ENCODE measurements at places on chromosomes 7 and 10. TPM values are rescaled to one million over a fixed set of nuclear protein-coding genes. Genes with fewer than 3 reads are reported as not detected.

Gene MUC3A
- not detected for total RNA-seq

Gene MEOX2
- not detected for total RNA-seq

Gene ASAH2
- 1.7 TPM for total RNA-seq

Gene SLC16A9
- total RNA-seq: 1.5 TPM

Gene ITGB8
- 35.0 TPM for total RNA-seq

Gene MNX1
- total RNA-seq: 3.7 TPM

Gene SEMA3D
- total RNA-seq: 5.5 TPM

Gene PRPS1L1
- not detected for total RNA-seq

Gene TBC1D12
- total RNA-seq: 9.7 TPM

Gene PTPRE
- 5.2 TPM for total RNA-seq

Gene CHAT
- total RNA-seq: not detected

Gene MCM7
- 353 TPM for total RNA-seq

Gene TMEM236
- not detected for total RNA-seq

Gene SFRP4
- total RNA-seq: 5.6 TPM

Gene LIPK
- total RNA-seq: not detected

Gene CTAGE8
- total RNA-seq: not detected

Gene NODAL
- not detected for total RNA-seq

Gene LRRTM3
- 0.05 TPM for total RNA-seq

Gene DCLRE1C
- total RNA-seq: 14.9 TPM

Gene OR2A42
- not detected for total RNA-seq

Gene PARD3
- total RNA-seq: 58.7 TPM

Gene LIPF
- total RNA-seq: not detected

Gene SNCG
- 38.1 TPM for total RNA-seq

Gene IL2RA
- not detected for total RNA-seq

Gene UPF2
- 22.9 TPM for total RNA-seq

Gene INHBA
- total RNA-seq: 0.08 TPM

Gene BMPER
- total RNA-seq: 0.47 TPM

Gene RAPGEF5
- total RNA-seq: 0.03 TPM

Gene H2BK1
- not detected for total RNA-seq

Gene PAPOLB
- not detected for total RNA-seq

Gene RHOBTB1
- 23.6 TPM for total RNA-seq

Gene LRRC61
- total RNA-seq: not detected

Gene ACSM6
- 0.08 TPM for total RNA-seq

Gene TRPV5
- total RNA-seq: not detected

Gene ZNF467
- total RNA-seq: not detected

Data from SJCRH30 (cell line).